ENCODE measurements at places on chromosomes 5 and 9.

- peak; percentile 20 for DNase-seq
Measured at GRCh38 chr5:147935032-147935431, 28.7 kb upstream of the C5orf46 start.

GRCh38 chr9:110124439-110124838, 83.5 kb downstream of the C9orf152 start:
- DNase-seq: no peak

- no peak for DNase-seq
Measured at GRCh38 chr5:132044207-132044606, 16.2 kb upstream of the IL3 start.

DNA sequence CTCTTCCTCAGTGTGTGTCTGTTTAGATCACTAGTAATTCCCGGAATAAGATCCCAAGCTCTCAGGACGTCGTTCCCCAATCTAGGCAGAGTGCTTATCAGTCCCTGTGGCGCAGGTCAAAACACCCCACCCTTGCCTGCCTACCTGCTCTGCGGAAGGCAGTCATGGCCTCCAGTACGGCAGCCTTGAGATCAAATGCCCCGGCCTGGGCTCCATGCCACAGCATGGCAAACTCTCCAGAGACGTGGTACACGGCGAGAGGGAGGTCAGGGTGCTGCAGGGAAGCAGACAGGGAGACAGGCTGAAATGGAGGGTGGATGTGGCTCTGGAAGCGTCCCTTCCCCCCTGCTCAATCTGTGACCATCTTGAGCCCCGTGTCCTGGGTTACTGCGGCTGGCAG, 12.0 kb upstream of the HDHD3 start:
- no peak for DNase-seq

GRCh38 chr5:65152131-65152530, 329.6 kb downstream of the ADAMTS6 start:
- peak; percentile 76 for DNase-seq

DNA sequence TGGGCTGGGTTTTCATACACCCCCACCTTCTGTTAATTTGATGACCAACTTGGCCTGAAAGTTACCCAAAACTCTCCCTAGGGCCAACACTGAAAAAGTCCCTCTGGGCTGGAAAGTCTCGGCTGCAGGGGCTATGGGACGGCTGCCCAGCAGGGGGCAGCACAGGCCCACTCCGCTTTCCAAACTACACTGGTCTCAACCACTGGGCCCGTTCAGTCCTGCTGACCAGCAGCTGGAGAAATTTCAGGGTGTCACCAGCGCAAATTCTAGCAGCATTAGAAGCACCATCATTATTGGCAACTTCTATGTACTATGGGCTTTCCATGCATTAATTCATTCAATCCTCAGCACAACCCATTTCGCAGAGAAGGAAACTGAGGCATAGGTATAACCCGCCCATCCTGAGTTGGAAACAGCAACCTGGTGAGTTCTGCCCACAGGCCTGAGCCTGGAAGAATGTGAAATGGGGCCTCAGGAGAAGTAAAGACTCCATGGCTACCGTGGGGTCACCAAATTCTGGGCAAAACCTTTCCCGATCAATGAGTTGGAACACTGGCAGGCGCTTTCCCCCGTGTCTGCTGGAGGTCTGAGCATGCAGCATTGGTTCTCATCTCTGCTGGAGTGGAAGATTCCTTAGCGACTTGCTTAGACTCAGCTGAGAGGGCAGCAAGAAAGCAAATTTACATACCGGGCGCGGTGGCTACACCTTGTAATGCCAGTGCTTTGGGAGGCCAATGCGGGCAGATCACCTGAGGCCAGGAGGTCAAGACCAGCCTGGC, 9.7 kb downstream of the ORM2 start:
- DNase-seq: peak; percentile 46

DNA sequence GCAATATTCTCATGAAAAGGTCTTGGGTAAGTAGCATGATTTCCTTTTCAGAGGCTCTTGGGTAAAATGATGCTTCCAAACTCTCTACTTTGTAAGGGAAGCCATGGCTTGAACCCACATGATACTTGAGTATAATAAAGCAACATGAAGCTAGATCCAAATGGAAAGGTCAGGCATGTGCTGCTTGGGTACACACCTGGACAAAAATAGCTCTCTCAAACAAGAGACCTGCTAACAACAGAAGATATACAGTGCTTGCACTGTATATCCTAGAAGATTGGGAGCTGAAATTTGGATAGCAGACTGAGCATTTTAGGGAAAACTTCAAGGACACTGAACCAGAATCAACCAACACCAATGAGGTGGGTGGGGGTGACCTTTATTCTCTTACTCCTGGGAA, 40.2 kb downstream of the NMUR2 start:
- no peak for DNase-seq

GRCh38 chr5:66958980-66959641, 237.5 kb downstream of the CD180 start:
- peak; percentile 84 for DNase-seq

- DNase-seq: no peak
Measured at GRCh38 chr9:78618735-78619134, 321.8 kb downstream of the PSAT1 start.

DNA sequence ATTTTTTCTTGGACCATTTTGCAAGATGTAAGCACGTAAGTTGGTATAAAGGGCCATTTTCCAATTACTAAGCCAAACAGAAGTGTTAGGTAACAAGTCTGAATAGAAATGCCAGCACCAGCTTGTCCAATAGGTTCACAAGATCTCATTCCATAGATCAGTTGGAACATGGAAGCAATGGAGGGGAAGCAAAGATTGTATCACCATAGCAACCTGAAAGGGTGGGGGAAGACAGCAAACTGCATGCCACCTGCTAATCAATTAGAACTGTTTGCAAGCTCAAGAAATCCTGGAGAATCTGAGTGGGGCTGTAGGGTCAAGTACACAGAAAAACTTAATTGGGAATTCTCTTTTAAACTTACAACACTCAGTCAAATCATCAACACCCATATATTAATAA, 264.9 kb upstream of the EFNA5 start:
- no peak for DNase-seq

- DNase-seq: peak; percentile 19
Measured at GRCh38 chr9:131361202-131361833, 32.6 kb upstream of the PRRC2B start.

DNA sequence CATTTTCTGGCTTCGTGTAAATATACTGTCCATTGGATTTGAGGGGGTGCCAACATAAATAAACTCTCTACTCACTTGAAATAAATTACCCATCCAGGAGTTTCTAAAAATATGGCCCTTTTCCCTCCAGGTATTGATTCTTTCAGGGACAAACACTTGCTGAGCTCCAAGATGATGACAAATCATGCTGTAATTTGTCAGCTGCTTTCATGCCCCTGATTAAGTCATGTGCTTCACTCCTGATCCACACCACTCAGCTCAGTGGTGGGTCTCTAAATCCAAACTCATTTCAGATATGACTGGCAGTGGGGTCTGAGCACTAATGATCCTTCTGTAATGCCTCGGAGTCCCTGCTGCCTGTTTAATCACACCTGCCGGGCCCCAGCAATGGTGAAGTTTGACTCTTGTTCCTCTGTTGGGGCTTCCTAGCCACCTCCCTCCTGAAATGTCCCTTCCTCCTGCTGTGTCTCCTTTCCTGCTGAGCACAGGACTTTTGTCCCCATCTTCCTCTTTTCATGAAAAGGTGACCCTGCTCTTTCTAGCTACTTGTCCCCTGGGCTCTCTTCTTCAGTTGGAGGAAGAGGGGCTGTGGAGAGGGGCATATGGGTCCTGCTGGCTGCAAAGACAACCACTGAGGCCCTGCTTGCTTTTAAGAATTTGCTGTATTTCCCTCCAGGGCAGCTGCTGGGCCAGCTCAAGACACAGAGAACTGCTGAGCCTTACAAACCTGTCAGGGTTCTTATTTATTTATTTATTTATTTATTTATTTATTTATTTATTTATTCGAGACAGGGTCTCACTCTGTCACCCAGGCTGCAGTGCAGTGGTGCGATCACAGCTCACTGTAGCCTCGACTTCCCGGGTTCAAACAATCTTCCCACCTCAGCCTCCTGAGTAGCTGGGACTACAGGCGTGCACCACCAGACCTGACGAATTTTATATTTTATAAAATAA, 200.0 kb downstream of the ATP10B start:
- no peak for DNase-seq

DNA sequence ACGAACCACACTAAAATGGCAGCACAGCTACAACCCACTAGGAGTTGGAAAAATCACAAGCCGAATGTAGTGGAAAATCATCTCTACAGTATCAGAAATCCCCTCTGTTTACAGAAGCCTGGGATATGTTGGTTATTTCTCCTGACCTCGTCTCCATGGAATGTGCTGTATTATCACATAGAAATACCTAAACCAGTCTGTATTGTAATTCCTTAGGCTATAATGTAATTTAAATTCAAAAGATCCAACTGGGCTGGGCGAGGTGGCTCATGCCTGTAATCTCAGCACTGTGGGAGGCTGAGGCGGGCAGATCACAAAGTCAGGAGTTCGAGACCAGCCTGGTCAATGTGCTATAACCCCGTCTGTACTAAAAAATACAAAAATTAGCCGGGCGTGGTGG, 244.8 kb upstream of the MPDZ start:
- peak; percentile 26 for DNase-seq

GRCh38 chr9:108780942-108781734, 74.6 kb downstream of the ACTL7B start:
- no peak for DNase-seq

GRCh38 chr5:179475208-179475751, 75.1 kb upstream of the RUFY1 start:
- DNase-seq: no peak

- no peak for DNase-seq
Measured at GRCh38 chr9:82467436-82467835, 478.9 kb downstream of the SPATA31D1 start.

DNA sequence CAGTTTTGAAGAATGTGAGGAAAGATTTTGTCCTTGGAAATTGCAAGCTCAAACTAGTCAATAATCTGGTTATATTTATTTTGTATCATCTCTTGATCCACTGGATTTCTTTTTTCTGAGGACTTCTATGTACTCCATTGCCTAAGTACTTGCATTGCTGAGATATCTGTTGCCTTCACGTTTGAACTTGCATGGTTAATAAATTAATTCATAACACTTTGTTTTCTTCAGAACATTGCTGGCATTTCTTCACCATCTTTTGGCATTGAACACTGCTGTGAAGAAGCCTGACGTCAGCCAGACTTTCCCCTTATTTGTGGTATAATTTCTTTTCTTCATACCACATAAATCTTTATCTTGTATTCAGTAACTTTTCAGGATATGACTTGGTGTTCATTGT, 246.0 kb upstream of the KIF2A start:
- no peak for DNase-seq

DNA sequence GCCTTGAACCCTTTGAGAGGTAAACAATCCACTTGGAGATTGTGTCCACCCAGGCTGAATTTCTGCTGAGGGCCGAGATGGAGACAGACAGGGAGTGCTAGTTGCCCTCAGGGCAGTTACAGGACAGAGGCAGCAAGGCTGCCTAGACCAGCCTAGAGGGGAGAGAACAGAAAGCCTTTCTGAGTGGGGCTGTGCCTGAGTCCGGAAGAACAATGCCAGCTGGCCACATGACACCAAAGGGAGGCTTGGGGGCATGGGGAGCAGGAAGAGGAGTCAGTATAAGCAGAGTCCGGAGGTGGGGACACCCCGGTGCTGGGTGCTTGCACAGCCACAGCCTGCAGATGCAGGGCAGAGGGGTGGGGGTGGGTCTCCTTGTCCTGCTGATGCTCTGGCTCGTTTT, 145.7 kb downstream of the CFAP90 start:
- DNase-seq: no peak

DNA sequence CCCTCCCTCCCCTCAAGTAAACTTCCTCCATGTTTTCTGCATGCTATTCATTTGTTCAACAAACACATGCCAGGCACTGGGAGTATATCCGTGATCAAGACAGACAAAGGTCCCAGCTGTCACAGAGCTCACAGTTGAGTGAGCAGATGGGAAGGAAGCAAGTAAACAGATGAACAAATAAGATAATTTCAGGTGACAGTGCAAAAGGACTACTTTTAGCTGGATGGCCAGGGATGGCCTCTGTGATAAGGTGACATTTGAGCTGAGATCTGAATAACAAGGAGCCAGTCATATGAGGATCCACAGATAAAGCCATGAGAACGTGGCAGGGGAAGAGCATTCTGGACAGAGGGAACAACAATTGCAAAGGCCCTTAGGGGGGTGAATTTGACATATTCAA, 121.7 kb upstream of the RAD23B start:
- DNase-seq: no peak

- no peak for DNase-seq
Measured at GRCh38 chr9:134943836-134944235, 26.1 kb upstream of the FCN1 start.

- DNase-seq: peak; percentile 41
Measured at GRCh38 chr9:130243015-130243881, 22.3 kb upstream of the HMCN2 start.

GRCh38 chr5:4361753-4362152, 766.1 kb downstream of the IRX1 start:
- DNase-seq: peak; percentile 86

- no peak for DNase-seq
Measured at GRCh38 chr9:127904561-127905003, 5.2 kb upstream of the ST6GALNAC6 start.

GRCh38 chr9:137241490-137242268, 592 bp downstream of the TUBB4B start:
- peak; percentile 48 for DNase-seq

GRCh38 chr9:89179540-89179894, 899 bp upstream of the SHC3 start:
- DNase-seq: peak; percentile 48

- no peak for DNase-seq
Measured at GRCh38 chr9:113485761-113486115, 22.2 kb downstream of the RGS3 start.

DNA sequence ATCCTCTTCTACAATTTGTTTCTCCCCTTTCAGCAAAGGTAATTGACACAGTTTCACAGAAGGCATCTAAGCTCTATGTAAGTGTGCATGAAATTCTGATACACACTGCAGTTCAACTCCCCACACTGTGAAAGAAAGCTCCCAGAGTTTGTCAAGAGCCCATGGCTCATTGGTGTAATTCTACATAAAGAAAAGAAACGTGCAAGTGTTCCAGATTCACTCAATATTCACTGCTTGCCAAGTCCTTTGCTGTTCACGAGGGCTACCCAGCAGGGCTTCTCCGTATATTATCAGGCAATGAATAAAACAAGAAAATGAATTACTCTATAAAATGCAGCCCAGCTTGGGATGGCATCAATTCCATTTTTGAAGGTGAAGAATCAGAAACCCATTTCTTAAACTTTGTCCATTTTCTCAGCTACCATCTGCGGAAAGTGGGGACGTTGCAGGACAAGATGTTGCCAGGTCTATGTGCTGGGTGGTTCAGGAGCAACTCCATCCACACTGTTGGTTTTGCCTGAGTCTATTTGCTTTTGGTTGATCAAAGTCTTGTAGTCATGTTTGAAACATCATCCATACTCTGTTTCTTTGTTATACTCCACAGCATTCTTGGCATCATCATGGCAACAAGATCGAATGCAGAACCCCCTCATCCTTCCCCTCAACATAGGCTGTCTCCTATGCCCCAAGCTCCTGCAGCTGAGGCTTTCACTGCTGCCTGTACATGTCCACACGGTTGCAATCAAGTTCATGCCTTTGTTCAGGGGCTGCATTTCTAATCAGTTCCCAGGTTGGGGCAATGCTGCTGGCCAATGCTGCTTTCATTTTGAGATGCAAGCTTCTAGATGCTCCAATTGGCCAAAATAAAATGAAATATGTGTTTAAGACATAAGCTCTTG, 301.8 kb downstream of the MED10 start:
- DNase-seq: no peak
